Kidney (tissue), 22 donors: ENCODE measurements at places on chromosomes 4 and X.

DNA sequence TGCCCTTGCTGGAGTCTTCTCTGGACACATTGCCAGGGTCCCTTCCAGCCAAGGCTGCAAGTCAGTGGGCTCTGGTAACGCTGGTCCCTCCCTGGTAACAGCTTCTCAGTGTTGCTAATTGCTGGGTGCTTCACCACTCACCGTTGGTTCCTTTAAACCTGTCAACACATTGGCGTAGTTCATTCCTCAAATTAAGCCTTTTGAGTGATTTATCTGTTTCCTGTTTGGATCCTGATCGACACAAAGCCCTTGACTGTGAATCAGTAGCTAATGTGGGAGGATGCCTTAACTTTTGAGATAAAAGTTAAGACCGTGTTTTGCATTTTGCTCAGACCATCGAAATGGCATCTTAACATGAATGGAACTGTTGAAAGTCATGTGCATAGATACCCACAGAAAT lies 125.9 kb downstream of the AMELX start:
- no peak for DNase-seq

- DNase-seq = no peak
Observed at GRCh38 chrX:151596282-151596681, 32.8 kb downstream of the PASD1 start.

- no peak for DNase-seq
Observed at GRCh38 chr4:124177647-124178425, 534.7 kb downstream of the ANKRD50 start.

DNA sequence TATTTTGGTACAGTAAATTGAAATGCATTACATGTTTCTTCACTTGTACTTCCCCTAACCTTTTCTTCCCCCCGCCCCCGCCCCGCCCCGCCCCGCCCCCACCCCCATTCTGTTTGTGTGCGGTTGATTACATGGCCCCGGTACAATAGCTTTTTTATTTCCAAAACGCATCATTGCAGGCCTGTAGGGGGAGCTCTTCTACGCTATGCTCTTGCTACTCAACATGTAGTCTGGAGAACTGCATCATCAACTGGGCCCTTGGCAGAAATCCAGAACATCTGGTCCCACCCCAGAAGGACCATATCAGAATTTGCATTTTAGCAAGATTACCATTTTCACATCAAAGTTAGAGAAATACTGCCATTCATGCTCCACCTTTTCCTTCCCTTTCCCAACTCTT lies 333.3 kb upstream of the DDX53 start:
- no peak for DNase-seq

DNA sequence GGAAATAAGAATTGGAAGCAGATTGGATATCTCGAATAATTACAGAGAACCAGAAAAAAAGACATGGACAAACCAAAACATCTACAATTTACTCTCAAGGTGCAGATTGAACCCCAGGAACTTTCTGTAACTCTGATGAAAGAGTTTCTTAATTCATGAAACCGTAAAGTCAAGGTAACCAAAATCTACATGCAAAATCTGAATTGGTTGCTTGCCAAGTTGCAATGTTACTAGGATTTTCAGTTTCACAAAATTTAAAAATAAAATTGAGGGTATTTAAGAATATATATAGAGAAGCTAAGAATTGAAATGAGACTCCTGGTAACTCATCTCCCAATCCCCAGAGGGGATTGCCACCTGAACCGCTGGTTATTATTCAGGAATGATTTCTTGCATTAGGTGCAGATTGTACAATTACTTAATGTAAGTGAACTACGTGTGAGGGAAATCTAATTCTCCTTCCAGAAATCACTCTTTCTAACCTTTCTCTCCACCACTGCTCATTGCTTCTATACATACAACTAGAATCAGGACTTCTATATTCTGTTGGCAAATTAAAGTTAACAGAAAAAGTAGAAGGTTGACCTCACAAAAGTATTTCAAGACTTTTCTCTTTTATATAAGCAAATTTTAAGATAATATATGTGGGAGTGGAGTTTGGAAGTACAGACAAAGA lies 221.5 kb upstream of the NDST4 start:
- no peak for DNase-seq

GRCh38 chr4:147566762-147567161 lies 50.4 kb upstream of the TMEM184C start:
- no peak for DNase-seq

DNA sequence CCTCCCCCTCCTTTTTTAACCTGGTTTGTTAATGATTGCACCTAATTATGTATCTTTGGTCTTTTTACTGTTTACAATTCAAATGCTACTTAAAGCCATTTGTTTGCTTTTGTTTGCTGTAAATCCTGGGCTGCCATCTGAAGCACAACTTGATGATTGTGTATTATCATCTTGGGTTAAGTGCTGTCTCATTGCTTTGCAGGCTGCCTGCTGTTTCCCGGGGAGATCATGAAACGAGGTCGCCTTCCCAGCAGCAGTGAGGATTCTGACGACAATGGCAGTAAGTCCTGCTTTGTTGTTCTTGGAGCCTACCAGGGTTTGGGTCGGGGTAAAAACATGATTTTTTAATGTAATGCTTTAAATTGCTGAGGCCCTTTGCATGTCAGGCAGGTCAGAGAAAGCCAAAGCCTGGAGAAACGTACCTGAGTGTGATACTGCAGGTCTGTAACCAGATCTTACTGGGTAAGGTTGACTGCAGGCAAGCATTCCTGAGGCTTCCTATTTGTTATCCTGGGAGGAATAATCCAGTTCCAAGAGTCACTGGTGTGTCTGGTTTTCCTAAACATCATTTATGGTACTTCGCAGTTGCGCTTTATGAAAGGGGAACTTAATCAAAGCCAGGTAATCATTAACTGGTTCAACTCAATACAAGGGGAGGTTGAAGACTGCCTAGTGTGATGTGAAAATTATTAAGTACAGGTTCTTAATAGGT lies 22.2 kb downstream of the JADE1 start:
- DNase-seq = no peak

DNA sequence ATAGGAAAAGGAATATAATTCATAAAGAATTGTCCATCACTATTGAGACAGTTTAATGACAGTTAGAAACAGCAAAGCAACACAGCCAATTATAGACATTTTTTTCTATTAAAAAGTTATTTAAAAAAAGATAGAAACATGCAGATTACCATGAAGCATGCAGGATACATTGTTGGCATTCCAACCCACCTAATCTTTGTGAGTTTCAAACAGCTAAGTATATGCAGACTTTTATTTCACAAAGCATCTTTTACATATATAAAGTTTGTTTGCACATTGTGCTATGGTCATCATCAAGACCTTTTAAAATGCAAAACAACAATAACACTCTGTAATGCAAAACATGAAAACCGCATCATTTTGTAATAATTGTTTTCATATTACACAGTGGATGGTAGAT lies 125.9 kb upstream of the ETNPPL start:
- DNase-seq = no peak

DNA sequence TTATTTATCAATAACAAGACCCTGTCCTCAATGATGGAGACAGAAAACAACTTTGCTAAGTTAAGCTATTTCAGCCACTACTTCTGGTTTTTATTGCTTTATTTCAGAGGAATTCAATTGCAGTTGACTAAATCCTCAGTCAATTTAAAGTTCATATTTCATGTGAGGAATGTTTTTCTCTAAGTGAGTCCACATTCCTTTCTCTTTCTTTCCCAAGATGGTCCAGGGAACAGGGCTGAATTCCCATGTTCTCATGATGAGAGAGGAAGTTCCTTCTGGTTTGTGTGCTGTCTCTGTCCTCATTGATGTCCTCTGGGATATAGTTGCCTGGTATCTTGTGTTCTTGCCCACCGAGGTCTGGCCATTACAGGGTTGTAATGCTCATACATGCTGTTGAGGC lies 117.2 kb downstream of the SLIT2 start:
- DNase-seq = no peak

- no peak for DNase-seq
Observed at GRCh38 chr4:7384929-7385890, 49.5 kb downstream of the PSAPL1 start.

GRCh38 chrX:43656005-43656494 lies at the start of gene MAOA:
Gene MAOA, plus strand, starts transcription at chrX:43656299. Its CDS starts 43 bp downstream, at chrX:43656342.
- peak; percentile 76 for DNase-seq

DNA sequence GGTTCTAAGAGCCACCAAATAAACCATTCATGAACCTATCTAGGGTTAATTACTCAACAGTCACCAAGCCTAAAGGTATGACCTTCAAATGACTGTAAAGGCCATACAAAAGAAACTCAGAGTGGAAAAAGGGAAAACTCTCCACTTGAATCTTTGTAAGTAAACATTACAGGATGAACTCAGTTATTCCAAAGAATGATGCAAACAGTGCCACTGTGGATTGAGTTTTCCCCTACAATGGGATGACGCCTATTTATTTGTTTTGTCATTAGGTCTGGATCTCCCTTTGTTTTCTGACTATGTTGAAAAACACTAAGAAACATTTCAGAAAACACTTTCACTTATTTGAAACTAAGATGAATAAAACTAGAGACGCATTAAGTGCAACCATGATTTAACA lies 12.7 kb downstream of the NUDT6 start:
- no peak for DNase-seq

- no peak for DNase-seq
Observed at GRCh38 chr4:141238186-141238585, 17.5 kb downstream of the ZNF330 start.

DNA sequence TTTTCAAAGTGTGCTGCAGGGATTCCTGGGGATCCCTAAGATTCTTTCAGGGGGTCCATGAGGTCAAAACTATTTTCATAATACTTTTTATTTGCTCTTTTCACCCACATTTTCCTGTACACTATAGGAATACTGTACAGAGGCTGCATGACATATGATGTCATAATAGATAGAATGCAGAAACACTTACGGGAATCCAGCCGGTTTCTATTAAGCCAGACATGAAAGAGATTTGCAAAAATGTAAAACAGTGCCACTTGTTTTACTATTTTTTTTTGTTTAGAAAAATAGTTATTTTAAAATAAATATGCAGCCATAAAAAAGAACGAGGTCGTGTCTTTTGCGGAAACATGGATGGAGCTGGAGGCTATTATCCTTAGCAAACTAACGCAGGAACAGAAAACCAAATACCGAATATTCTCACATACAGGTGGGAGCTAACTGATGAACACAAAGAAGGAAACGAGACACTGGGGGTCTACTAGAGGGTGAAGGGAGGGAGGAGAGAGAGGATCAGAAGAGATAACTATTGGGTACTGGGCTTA lies 5.0 kb downstream of the ZFX start:
- no peak for DNase-seq

DNA sequence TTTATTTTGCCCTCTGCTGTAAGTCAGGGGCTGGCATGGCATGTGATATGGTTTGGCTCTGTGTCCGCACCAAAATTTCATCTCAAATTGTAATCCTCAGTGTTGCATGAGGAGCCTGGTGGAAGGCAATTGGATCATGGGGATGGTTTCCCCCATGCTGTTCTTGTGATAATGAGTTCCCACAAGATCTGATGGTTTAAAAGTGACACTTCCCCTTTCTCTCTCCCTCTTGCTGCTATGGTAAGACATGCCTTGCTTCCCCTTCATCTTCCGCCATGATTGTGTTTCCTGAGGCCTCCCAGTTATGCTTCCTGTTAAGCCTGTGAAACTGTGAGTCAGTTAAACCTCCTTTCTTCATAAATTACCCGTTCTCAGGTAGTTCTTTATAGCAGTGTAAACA lies 72.0 kb upstream of the MSX1 start:
- DNase-seq = no peak

DNA sequence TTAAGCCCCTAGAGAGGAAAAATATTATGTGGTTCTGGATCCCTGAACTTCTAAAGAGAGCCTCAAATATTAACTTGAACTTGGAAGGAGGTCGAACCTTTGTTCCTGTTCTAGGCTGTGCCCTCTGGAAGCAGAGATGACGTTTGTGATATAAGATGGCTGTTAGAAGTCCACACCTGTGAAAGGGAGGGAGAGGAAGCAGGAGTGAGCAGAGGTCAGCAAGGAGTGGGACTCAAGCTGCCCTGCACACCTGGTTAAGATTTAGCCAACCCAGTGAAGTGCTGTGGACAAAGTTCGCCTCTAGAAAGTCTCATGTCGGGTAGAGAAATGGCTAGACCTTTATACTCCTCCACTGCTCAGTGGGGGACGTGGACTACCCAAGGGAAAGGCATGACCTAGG lies 566.2 kb downstream of the MID1IP1 start:
- peak; percentile 22 for DNase-seq

- DNase-seq = no peak
Observed at GRCh38 chrX:37800717-37801116, 20.9 kb downstream of the CYBB start.

DNA sequence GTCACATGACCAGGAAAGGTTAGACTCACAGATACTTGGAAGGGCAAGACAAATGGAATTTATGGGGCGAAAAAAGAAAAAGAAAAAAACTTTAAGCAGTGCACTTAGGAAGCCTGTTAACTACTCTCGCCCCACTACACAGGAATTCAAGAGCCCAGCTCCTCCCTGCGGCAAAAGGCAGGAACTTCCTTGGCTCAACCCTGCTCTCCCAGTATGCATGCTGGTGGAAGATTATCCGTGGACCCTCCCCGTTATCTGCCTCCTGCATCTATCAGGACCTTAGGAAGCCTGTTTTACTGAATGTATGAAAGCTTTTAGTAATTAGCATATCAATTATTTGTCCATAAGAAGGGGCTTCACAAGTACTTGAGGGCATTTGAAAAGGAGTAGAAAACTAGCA lies 40.1 kb upstream of the RPA4 start:
- DNase-seq = no peak

GRCh38 chr4:120921456-120922380 lies 808 bp downstream of the PRDM5 start:
- peak; percentile 71 for DNase-seq

DNA sequence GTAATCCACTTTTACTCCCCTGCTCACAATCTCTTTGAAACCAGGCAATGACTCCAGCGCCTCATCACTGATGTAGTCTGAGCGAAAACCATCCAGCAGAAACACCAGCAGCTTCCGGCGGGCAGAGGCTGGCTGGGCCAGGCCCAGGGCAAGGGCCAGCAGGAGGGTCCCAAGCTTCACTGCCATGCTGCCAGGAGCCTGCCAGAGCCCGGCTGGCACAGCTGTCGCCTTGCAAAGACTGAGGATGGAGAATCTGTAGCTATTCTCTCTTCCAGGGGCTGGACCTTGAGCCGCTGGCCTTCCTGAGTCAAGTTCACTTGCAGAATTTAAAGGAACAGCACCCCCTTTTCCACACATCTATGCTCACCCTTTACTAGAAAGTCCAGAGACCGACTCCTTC lies at the start of gene ENPP6:
Gene ENPP6, minus strand, starts transcription at position 240 of the 400 bp plus-strand sequence. Its CDS starts 54 bp downstream, at position 186.
- no peak for DNase-seq

DNA sequence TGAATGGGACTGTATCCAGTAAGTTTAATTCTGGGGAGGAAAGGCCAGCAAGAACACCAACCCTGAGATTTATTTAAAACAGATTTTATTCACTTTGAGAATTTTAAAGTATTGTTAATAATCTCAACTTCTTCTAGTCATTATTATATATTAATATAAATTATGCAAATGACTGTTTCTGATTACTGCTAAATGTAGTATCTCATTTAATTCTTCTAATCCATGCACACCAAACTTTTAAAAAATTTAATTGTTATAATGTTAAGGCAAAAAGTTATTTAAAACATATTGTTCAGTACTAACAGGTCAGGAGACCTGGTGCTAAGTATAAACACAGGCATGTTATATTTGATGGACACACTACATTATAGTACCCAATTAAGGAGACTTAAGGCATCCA lies 8.1 kb downstream of the RLIM start:
- DNase-seq = no peak
